ENCODE measurements at places on chromosomes 4 and X.

DNA sequence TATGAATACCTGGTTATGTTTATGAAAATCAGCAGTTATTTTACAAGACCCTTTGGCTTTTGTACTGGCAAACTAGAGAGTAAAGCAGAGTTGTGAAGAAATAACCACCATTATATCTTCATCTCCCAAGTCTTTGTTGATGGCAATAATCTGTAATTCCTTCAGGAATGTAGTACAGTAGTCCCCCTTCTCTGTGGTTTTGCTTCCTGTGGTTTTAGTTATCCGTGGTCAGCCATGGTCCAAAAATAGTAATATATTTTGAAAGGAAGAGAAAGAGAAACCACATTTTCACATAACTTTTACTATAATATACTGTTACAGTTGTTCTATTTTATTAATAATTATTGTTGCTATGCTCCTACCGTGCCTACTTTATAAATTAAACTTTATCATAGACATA, 27.8 kb downstream of the BANK1 start:
- DNase-seq = no peak

DNA sequence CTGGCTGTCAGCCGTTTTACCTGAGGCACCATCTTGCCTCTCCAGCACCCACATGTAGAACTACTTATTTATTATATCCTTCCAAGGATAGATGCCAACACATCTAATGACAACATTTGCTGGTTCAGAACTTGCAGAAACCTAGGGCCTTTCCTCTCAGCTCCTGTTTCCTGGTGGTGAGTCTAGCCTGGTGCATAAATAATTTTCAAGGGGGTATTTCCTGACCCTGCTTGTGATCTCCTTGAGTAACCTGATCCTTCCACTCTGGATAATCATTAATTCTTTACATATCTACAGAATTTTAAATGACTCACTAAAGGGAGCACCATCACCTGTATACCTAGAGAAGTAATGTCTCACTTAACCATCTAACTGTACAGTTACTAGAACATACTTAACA, 153.4 kb downstream of the PPARGC1A start:
- no peak for DNase-seq

DNA sequence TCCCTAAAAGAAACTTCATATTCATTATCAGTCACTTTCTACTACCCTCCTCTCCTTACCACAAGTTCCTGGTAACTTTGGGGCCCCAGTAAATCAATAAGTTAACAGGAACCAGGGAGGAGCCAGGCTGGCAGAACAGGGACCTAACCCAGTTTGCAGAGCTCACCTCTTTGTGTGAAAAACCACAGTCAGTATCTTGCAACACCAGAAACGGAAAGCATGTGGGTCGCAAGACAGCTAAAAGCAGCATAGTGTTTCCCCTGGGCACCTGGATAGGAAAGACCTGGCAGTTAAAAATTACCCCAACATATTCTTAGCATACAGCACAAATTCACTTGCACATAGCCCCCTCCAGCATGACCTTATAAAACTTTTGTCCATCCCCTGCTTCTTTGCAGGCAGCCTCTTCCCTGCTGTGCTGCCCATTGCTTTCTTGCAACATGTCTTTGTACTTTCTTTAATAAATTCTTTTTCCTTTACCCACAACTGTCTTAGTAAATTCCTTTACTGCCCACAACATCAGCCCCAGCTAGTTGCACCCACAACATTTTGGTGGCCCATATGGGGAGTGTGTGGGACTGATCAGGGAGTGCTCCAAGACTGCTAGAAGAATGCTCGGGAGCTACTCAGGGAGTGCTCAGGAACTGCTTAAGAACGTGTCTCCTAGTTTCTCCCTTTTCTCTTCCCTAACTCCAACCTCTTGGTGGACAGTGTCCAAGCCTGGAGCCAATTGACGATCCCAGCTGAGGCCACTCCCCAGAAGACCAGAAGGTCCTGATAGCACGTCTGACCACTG, 83.4 kb downstream of the MSN start:
- DNase-seq = no peak

DNA sequence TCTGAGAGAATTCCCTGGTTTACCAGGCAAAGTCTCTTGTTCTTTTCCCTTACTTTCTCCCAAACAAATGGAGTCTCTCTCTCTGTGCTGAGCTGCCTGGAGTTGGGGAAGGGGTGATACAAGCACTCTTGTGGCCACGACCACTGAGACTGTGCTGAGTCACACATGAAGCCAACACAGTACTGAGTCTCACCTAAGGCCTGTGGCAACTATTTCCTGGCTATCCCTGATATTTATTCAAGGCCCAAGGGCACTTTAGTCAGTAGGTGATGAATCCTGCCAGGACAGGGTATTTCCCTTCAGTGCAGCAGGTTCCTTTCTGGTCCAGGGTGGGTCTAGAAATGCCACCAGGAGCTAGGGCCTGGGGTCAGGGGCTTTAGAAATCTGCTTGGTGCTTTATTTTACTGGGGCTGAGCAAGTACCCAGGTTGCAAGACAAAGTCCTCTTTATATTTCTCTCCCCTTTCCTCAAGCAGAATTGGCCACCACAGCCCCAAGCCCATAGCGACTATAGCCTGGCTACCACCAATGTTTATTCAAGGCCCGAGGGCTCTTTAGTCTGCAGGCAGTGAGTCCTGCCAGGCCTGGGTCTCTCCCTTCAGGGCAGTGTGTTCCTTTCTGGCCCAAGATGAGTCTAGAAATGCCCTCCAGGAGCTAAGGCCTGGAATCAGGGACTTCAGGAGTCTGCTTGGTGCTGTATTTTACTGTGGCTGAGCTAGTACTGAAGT, 10.5 kb downstream of the ARL13A start:
- DNase-seq = no peak

- DNase-seq = no peak
Measured at GRCh38 chrX:45434231-45434630, 233.6 kb upstream of the DIPK2B start.

- no peak for DNase-seq
Measured at GRCh38 chrX:8867406-8867805, 66.2 kb upstream of the FAM9A start.

- no peak for DNase-seq
Measured at GRCh38 chr4:76246025-76246424, 5.5 kb upstream of the FAM47E start.

DNA sequence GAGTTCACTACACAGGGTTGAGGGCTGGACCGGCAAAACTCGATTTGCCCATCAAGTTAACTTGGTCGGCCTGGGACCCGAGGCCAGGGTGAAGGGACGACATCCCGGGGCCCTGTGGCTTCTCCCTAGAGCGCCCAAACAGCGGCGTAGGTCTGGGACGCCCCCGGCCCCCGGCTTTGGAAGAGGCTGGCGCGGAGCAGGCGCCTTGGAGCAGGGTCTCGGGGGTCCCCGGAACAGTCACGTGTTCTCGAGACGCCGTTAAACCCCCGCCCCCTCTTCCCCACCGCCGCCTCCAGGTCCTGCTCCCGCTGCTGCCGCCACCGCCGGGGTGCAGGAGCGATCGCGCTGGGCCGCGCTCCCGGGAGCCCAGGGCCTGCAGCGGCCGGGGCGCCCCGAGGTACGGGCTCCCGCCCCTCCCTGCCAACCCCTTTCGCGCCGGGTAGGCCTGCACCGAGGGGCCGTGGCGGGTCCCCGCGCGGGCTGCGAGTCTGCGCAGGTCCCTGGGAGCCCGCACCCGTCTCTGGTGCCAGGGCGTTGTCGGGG, at the start of gene NPY5R:
NPY5R (plus strand) TSS at position 289 of the 543 bp plus-strand sequence. CDS start 6,382 bp downstream, outside the sequence.
- DNase-seq = no peak

- no peak for DNase-seq
Measured at GRCh38 chrX:21167494-21167893, 206.7 kb upstream of the CNKSR2 start.

GRCh38 chr4:76610751-76611547, 175.9 kb downstream of the SHROOM3 start:
- DNase-seq = no peak

DNA sequence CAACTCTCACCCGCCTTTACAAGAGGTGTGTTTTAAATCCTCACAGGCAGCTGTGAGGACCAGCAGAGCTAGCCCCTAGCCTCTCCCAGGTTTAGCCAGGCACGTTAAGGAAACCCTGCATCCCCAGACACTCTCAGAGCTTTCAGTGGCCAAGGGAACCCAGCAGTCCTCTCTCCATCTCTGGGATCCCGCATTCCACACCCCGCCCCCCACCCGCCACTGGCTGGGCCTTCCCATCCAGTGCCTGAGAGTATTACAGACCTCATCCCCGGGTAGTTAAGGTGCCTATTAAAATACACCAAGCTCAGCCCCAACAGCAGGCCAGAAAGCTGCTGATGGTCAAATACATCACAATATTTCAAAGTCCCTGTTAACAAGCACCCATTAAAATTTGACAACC, 256.2 kb downstream of the BCOR start:
- no peak for DNase-seq

GRCh38 chr4:34723605-34724004, 1520.7 kb downstream of the ARAP2 start:
- DNase-seq = no peak

DNA sequence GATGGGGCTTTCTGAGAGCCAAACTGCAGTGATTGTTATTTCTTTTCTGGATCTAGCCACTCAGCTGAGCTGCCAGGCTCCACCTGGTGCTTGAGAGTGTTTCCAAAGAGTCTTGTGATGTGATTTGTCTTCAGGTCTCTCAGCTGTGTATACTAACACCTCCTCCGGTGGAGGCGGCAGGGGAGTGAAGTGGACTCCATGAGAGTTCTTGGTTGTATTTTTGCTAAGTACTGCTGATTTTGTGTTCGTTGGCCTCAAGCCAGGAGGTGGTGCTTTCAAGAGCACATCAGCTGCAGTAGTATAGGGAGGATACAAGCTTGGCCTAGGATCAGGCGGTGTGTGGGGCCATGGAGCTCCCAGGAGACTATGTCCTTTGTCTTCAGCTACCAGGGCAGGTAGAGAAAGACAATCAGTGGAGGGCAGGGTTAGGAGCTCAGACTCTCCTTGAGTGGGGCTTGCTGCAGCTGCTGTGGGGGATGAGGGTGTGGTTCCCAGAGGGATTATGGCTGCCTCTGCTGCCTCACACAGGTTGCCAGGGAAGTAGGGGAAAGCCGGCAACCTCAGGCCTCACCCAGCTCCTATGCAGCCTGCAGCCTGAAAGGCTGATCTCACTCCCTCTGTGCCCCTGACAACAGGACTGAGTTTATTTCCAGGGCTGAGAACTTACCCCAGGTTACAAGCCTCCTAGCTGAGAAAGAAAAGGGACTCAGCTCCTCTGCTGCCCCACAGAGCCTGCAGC, 62.4 kb downstream of the NPFFR2 start:
- no peak for DNase-seq

GRCh38 chrX:47530049-47530448, 31.0 kb upstream of the ARAF start:
- DNase-seq = no peak

GRCh38 chrX:155968791-155969190, 28.7 kb upstream of the IL9R start:
- no peak for DNase-seq

GRCh38 chr4:41661442-41662076, 87.0 kb downstream of the PHOX2B start:
- peak; percentile 69 for DNase-seq

All from D341Med (cell line).